Stimulated activated CD8-positive, alpha-beta memory T cell treated with anti-CD3 and anti-CD28 coated beads, Interleukin-2, amount 100 ng/mL, for 48 hours (primary cell): ENCODE measurements at places on chromosomes 12 and 14.

DNA sequence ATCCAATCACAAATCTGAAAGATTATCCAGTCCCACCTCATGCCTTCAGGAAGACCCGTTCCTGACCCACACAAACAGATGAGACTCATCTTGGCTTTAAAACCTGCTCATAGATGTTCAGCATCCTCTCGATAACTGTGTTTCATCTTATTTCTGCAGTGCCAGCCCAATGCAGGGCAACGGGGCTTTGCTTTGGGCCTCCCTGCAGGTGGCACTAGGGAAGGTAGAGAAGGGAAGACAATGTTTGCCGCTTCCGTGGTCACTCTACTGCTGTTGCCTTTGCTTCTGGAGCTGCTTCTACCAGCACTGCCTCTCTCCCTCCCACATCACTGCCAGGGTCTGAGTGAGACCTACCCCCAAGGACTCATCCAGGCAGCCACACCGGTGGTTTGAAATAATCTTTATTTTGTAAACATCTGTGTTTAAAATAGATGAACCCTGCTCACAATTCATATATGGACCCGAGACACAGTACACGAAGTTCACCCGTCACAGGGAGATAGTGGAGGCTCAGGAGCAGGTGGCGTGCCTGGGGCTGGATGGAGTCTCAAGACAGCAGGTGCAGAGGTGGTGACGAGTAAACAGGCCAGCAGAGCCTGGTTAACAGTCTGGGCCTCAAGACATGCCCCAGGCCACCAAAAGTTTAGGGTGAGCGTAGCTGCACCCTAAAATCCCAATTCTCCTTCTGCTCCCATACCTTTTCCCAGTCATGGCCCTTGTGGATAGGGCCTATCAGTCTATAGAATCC, 3.1 kb upstream of the GPX2 start:
- DNase-seq, result no peak

DNA sequence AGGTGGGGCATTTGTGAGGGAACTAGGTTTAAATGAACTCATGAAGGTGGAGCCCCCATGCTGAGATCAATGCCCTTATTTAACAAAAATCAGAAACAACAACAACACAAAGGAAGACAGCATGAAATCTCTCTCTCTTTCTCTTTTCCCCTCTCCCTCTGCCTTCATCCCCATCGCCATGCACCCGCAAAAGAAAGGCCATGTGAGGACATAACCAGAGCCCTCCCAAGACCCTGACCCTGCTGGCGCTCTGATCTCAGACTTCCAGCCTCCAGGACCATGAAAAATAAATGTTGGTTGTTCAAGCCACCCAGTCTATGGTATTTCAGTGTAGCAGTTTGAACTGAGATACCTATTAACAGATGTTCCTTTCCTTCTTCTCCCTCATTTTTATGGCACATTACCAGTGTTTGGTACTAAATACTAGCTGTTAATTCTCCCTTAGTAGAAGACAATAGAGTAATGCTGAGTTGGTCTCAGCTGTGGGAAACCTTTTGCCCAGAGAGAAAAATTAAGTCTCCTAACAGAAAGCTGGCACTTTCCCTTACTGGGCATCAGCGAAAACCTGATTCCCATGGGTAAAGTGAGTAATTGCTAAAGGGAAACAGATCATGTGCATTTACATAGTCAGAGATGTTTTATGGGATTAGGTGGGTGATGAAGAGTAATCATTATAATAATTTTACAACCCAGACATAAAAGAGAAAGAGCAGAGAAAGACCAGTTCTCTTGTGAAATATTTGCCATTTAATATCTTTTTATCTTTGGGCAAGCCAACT, 264.0 kb upstream of the PLEKHG7 start:
- DNase-seq, result no peak

GRCh38 chr14:45194964-45195363, 58.0 kb downstream of the MIS18BP1 start:
- DNase-seq, result no peak

GRCh38 chr12:4855121-4855924, 54.4 kb upstream of the KCNA1 start:
- no peak for DNase-seq

- no peak for DNase-seq
Observed at GRCh38 chr12:116885491-116885890, 4.2 kb upstream of the HRK start.

DNA sequence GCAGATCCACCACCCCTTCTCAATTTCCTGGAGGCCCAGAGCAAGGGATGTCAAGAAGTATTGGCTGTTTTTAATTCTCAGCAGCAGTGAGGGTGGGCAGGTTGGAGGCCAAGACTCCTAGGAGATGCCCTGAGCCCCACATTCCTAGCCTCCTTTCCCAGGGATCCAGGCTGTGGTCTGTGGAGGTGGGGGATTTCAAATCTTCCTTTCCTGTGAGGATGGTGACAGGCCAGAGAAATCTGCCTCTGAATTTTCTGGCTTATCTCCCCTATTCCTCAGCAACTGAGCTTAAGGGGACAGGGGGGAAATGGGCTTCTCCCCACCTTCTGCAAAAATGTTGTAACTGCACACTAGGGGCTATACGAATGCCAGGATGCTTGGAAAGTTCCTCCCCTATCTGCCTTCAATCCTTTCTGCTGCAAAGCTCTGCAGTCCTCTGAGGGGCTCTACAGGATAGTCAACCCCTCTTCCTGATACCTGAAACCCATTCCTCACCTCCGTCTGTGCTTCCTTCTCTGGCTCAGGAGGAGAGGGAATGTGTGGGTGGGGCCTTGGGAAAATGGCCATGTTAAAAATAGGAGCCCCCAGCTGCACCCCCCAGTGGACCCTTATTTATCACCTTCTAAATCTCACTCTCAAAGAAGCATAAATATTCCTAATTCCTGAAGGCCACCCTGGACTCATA, 6.6 kb downstream of the GPR84 start:
- DNase-seq, result no peak

GRCh38 chr12:14403711-14404196, 38.3 kb downstream of the ATF7IP start:
- DNase-seq, result no peak

DNA sequence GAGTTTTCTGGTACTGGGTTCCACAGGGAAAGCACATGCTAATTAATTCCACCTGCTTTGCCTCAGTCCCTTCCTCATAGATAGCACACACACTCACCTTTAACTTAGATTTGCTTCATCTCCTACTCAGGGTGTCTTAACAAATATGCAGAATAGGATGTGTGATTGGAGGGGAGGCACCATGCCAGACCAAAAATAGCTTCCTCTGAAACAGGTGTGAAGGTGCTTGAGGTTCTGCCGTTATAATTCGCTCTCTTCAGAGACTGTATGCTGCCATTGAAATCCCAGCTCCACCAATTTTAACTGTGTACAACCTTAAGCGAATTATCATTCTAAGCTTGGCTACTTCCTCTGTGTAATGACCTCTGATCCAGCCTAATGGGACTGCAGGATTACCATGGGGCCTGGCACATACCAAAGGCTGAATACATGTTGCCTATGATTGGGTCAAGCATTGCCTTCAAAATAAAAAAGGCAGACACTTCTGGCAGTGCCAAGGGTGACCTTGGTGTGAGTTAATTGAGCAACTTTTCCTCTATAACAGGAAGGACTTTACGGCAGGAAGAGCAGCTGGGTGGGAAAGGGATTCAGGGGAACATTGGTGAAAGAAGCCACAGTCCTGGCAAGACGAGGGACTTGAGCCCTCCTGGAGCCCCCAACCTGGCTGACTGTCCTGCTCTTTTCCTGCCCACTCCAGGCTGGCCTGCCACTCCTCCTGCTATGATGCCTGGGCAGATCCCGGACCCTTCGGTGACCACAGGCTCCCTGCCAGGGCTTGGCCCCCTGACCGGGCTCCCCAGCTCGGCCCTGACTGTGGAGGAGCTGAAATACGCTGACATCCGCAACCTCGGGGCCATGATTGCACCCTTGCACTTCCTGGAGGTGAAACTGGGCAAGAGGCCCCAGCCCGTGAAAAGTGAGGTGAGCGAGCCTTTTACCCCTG, 9.7 kb downstream of the JDP2 start:
- no peak for DNase-seq
